SW480 (cell line): ENCODE measurements at places on chromosomes 2 and 18.

GRCh38 chr2:223041527-223042109, 10.4 kb upstream of the KCNE4 start:
- peak; percentile 80 for DNase-seq

- no peak for DNase-seq
Observed at GRCh38 chr2:180048251-180048650, 41.2 kb upstream of the CWC22 start.

DNA sequence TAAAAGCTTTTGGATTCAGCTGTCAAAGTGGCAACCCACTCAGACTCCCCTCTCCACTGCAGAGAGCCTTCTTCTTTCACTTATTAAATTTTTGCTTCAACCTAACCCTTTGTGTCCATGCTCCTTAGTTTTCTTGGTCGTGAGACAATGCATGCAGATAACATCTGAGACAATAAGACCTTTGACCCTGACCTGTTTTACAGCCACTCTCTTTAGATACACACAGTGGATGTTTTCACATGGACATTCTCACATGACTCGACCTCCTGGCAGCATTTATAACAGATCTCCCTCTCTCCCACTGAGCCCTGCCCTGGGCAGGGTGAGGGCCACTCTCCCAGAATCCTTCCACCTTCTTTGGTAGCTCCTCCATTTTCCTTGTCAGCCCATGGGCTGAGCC, 30.4 kb upstream of the IL36G start:
- DNase-seq = no peak

- no peak for DNase-seq
Observed at GRCh38 chr2:13009027-13009642, 292.4 kb downstream of the TRIB2 start.

- peak; percentile 28 for DNase-seq
Observed at GRCh38 chr18:63074981-63075404, 244.6 kb downstream of the BCL2 start.

DNA sequence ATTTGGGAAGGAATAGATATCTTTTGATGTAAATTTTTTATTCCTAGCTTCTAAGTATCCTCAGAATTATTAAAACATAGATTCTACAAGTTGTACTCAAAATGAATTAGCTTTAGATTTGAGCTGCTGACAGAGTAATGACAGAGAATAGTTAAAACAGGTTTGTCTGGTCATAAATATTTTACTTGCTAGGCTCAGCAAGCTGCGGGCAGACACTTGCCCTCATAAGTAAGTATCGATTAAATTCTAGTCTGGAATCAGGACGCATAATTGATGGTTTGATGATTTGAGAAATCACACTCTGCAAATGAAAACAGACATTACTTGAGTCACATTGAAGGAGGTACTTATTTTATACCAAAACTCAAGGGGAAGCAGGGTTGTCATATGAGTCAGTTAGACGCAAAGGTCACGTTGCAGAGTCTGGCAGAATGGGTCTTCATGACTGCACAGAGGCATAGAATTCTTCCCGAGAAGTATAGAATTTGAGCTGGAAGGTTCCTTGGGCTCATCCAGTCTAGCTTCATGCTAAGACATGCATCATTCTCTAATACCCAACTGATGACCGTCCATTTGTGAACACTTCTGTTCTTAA, 27.5 kb downstream of the ARL4C start:
- DNase-seq = no peak
